Right lobe of liver (tissue), 6 donors: ENCODE measurements at places on chromosomes 4 and X. TPM values are rescaled to one million over a fixed set of nuclear protein-coding genes. Genes with fewer than 3 reads are reported as not detected.
A peak's percentile ranks its signal among the peaks of the same experiment; 100 is the strongest.

The RPS6KA6 gene
- 0.12 TPM for total RNA-seq

DNA sequence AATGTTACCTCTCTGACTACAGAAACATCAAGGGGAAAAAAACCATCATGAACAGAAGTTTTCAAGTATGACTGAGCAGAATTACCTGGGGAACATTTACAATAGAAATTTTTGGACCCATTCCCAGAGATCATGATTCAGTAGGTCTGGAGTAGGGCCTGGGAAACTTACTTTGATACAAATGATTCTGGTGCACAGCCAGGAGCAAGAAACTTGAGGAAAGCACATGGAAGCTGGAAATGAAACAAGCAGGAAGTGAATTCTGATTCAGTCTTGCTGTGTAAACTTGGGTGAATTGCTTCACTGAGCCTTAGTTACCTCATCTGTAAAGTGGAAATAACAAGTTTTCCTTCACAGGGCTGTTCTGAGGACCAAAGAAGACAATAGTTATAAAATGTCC lies 192.5 kb upstream of the TAPT1 start:
- H3K27me3 ChIP-seq = no peaks in the 10 kb centered on the region
- no peaks in the 10 kb centered on the region for H3K36me3 ChIP-seq
- DNase-seq = no peak
- no peak overlapping the region for H3K4me3 ChIP-seq
- H3K4me1 ChIP-seq = no peaks in the 10 kb centered on the region

GRCh38 chrX:47145395-47146120 lies 537 bp downstream of the RBM10 start:
- no peaks in the 10 kb centered on the region for H3K27me3 ChIP-seq
- peaks cover 13% of the 10 kb centered on the region for H3K4me1 ChIP-seq

DNA sequence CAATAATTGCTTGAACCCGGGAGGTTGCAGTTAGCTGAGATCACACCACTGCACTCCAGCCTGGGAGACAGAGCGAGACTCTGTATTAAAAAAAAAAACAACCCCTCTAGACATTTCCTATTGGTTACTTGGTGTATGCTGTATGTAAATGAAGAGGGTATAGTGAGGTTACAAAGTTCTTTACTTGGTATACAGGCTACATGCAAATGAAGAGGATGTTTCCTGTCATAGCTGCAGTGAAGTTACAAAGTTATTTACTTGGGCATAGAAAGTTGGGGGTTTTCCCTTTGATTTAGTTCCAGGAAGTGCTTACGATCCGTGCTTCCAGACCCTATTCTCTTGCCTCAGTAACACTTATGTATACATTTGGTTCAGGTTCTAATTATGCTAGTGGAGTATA lies 38.4 kb upstream of the CLNK start:
- H3K36me3 ChIP-seq = no peaks in the 10 kb centered on the region
- no peak overlapping the region for H3K4me3 ChIP-seq
- H3K27ac ChIP-seq = no peak overlapping the region
- no peaks in the 10 kb centered on the region for H3K4me1 ChIP-seq
- DNase-seq = no peak

- H3K4me1 ChIP-seq = no peaks in the 10 kb centered on the region
- no peaks in the 10 kb centered on the region for H3K36me3 ChIP-seq
- no peak overlapping the region for H3K27ac ChIP-seq
- DNase-seq = no peak
- H3K4me3 ChIP-seq = no peak overlapping the region
- no peaks in the 10 kb centered on the region for H3K27me3 ChIP-seq
Measured at GRCh38 chr4:151691639-151692442, 69.0 kb downstream of the GATB start.

- no peak overlapping the region for H3K27ac ChIP-seq
- H3K27me3 ChIP-seq = no peaks in the 10 kb centered on the region
- H3K4me3 ChIP-seq = no peak overlapping the region
Measured at GRCh38 chr4:102723511-102723910, 37.3 kb downstream of the MANBA start.

The CLDN2 gene
- 11.5 TPM for total RNA-seq

DNA sequence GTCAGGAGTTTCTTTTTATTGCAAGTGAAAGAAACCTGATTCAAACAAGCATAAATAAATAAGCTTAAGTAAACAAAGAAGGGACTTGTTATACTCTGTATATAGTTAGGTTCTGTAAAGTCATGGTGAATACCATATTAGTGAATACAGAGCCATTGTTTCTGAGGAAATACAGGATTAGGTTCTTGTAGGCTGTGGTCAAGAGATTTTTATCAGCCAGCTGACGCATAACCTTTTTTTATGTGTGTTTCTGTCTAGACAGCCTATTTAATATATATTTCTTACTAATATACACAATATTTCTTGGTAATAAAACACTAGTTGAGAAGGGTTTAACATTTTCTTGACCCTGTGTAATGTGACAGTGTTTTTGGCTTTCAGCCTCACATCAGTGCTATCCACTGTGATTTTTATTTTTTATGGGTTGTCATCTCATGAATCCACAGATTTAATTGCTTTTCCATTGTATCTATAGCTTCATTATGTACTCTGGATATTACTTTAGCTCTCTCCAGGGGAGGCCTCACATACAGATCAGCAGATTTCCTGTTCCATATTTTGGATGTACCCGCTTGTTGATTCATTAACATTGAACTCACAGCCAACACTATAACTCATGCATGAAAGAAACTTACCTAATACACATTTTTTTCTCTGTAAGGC lies 8.0 kb downstream of the HERC3 start:
- peaks cover 9% of the 10 kb centered on the region for H3K4me1 ChIP-seq
- H3K27ac ChIP-seq = no peak overlapping the region
- H3K4me3 ChIP-seq = no peak overlapping the region
- no peak for DNase-seq
- no peaks in the 10 kb centered on the region for H3K36me3 ChIP-seq
- no peaks in the 10 kb centered on the region for H3K27me3 ChIP-seq

The TKTL2 gene
- not detected for total RNA-seq

DNA sequence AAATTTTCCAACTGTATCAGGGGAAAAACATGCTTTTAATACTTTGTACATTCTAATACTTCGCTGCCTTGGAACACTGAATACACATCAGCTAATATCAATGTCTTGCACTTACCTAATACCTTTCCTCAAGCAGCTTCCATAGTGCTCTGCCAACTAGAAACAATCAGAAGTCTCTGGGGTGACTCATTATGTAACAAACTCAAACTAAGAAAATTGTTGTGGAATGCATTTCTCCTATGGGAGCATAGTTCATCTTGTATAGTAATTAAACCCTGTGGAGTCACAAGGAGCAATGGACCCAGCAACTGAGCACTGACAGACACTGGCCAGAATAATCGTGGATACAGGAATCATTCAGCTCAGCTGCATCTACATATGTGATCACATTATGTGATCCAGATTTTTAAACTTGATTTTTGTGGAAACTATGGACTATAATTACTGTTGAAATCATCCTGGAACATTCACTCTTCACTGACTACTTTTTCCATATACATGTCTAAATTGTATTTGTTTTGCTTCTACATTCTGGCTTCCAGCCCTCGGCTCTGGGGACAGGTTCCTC lies 496.9 kb downstream of the TMA16 start:
- no peaks in the 10 kb centered on the region for H3K36me3 ChIP-seq
- DNase-seq = no peak
- H3K27ac ChIP-seq = no peak overlapping the region
- H3K27me3 ChIP-seq = no peaks in the 10 kb centered on the region

The HPGD gene
- 97.2 TPM for total RNA-seq

The PRDM8 gene
- 0.11 TPM for total RNA-seq

GRCh38 chr4:84051089-84051488 lies 448.0 kb downstream of the NKX6-1 start:
- H3K4me1 ChIP-seq = no peaks in the 10 kb centered on the region
- no peaks in the 10 kb centered on the region for H3K36me3 ChIP-seq
- H3K27me3 ChIP-seq = no peaks in the 10 kb centered on the region
- no peak overlapping the region for H3K27ac ChIP-seq

- no peaks in the 10 kb centered on the region for H3K27me3 ChIP-seq
- no peak overlapping the region for H3K27ac ChIP-seq
- H3K4me1 ChIP-seq = no peaks in the 10 kb centered on the region
Measured at GRCh38 chr4:17939054-17939453, 82.5 kb downstream of the LCORL start.

DNA sequence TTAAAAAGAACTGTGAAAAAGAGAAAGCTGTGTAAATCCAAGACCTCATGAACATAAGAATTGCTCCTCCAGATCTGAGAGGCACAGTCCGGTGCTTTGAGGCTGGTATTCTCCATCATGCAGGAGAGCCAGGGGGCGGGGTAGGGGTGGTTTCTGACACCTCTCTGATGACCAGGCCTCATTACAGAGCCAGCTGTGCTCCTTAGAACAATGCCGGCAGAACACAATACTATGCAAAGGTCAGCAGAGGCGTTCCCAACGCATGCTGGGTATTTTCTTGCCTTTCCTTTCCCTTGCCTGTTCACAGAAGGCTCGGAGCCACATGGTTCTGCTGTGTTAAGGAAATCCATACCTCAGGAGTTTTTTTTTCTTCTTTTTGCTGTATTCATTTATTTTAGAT lies 91.2 kb upstream of the SOD3 start:
- no peak for DNase-seq
- no peaks in the 10 kb centered on the region for H3K27me3 ChIP-seq
- H3K4me1 ChIP-seq = no peaks in the 10 kb centered on the region

- no peak overlapping the region for H3K4me3 ChIP-seq
- H3K27ac ChIP-seq = peak overlapping the region; percentile 16
- no peaks in the 10 kb centered on the region for H3K4me1 ChIP-seq
- no peak for DNase-seq
- H3K27me3 ChIP-seq = no peaks in the 10 kb centered on the region
- no peaks in the 10 kb centered on the region for H3K36me3 ChIP-seq
Measured at GRCh38 chrX:150849486-150849885, 49.0 kb downstream of the CD99L2 start.

The UGT2B10 gene
- total RNA-seq = 221 TPM

DNA sequence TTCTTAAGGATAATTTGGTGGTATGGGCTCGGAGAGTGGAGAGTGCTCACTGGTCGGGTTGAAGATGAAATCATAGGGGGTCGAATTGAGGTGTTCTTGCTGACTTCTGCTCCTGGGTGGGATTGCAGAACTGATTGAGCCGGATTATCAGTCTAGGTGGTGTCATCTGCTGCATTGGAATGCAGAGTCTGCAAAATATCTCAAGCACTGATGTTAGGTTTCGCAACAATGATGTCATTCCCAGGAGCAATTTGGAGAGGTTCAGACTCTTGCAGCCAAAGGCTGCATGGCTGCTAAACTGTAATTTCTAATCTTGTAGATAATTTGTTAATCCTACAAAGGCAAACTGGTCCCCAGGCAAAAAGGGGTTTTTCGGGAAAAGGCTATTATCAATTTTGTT lies 67.7 kb downstream of the RHOH start:
- H3K27me3 ChIP-seq = no peaks in the 10 kb centered on the region
- no peak overlapping the region for H3K27ac ChIP-seq
- no peak overlapping the region for H3K4me3 ChIP-seq
- no peaks in the 10 kb centered on the region for H3K4me1 ChIP-seq
- H3K36me3 ChIP-seq = no peaks in the 10 kb centered on the region

The PPBP gene
- 8.5 TPM for total RNA-seq

DNA sequence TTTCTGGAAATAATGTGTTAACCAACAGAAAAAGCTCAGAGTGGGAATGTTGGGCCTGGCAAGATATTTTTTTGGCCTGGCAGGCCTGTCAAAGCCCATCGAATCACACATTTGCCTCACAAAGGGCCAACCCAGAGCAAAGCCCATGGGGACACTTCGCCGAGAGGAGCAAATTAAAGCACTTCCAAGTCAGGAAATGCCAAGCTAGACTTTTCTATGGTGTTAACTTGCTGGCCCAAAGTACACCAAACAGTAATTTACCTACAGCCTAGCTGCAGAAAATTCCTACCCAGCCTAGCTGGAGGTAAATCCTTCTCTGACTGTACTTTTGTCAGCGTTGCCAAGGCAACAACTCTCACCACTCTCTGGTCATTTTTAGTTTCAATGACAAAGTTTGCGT lies 288.6 kb upstream of the LDB2 start:
- no peak overlapping the region for H3K27ac ChIP-seq
- H3K4me3 ChIP-seq = no peak overlapping the region
- H3K27me3 ChIP-seq = no peaks in the 10 kb centered on the region
- no peaks in the 10 kb centered on the region for H3K36me3 ChIP-seq

The SH3TC1 gene
- 25.4 TPM for total RNA-seq

- no peak overlapping the region for H3K27ac ChIP-seq
- DNase-seq = no peak
- H3K36me3 ChIP-seq = no peaks in the 10 kb centered on the region
- no peak overlapping the region for H3K4me3 ChIP-seq
Measured at GRCh38 chr4:154454710-154455109, 36.9 kb downstream of the DCHS2 start.

GRCh38 chrX:105117621-105118020 lies 102.9 kb downstream of the TEX13A start:
- H3K36me3 ChIP-seq = no peaks in the 10 kb centered on the region
- H3K27ac ChIP-seq = no peak overlapping the region
- DNase-seq = no peak
- H3K27me3 ChIP-seq = no peaks in the 10 kb centered on the region

GRCh38 chrX:46597771-46598170 lies 24.2 kb downstream of the CHST7 start:
- no peak overlapping the region for H3K27ac ChIP-seq
- H3K36me3 ChIP-seq = no peaks in the 10 kb centered on the region
- DNase-seq = no peak
- H3K27me3 ChIP-seq = no peaks in the 10 kb centered on the region
- no peaks in the 10 kb centered on the region for H3K4me1 ChIP-seq
- H3K4me3 ChIP-seq = no peak overlapping the region

The KLF8 gene
- total RNA-seq = 0.56 TPM
